ENCODE measurements at places on chromosomes 2 and 18.

DNA sequence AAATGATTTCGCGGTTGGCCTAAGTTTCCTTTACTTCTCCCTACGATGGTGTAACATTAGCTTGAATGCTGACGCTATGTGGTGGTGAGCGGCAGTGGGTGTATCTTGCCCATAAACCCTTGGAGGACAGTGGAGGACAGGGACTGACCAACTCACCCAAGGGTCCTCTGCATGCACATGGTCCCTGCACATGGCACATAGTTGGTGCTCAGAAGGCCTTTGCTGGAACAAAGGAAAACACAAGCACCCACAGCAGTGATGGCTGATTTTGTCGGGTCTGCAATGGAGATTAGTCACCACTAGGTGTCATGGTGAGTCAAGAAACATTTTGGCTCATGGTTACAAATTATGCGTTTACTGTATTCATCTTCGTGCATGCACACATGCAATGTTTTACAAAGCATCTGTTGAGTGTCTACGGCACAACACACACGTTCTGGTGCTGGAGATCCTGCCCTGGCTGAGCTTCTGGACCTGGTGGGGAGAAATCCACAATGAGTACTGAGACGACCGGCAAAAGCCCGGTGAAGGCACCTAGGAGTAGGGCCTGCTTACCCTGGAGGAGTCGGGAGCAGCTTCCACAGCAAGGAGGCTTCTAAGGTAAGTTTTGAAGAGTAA, 44.0 kb downstream of the PDCL3 start:
- no peak for DNase-seq

GRCh38 chr18:71673954-71674353, 870.2 kb downstream of the CBLN2 start:
- no peak for DNase-seq

DNA sequence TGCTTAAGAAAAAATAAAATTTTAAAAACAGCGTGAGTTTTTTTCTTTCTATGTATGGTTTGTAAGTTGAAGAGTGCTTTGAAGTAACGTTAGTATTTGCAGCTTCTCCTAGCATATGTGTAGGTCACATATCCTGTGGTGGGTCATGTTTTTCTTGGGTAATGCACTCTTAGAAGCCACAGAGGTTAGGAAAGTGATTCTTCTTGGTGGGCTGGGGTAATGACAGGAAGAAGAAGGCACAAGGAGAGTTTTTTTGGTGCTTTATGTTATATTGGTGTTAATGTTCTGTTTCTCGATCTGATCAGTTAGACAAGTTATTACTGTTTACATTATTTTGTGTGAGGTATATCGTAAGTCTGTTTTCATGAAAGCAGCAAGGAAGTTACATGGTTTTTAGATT, 109.0 kb downstream of the ICA1L start:
- no peak for DNase-seq

DNA sequence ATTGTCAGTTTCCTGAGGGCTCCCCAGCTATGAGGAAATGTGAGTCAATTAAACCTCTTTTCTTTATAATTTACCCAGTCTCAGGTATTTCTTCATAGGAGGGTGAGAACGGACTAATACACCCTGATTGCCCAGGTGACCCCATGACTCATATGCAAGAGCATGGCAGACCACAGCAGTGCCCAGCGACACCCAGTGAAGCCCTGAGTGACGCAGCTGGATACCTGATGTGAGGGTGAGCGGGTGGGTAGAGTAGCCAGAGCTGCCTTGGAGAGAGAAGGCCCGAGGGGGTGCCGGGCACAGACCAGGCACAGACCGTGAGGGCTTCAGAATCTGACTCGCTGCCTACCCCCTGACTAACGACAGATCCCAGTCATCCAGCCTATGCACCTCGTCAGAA, 15.4 kb downstream of the ALPG start:
- DNase-seq: no peak

Measured in stimulated activated CD8-positive, alpha-beta memory T cell treated with anti-CD3 and anti-CD28 coated beads, Interleukin-4, amount 100 ng/mL, for 1 hour (primary cell).